Activated CD4-positive, CD25-positive, alpha-beta regulatory T cell (primary cell): ENCODE measurements at places on chromosomes 5 and 9.

GRCh38 chr9:87894998-87895625 is 12.4 kb downstream of the SPATA31E1 start:
- DNase-seq, result no peak

- DNase-seq, result no peak
Observed at GRCh38 chr5:135038813-135039270, 4.8 kb upstream of the PITX1 start.

DNA sequence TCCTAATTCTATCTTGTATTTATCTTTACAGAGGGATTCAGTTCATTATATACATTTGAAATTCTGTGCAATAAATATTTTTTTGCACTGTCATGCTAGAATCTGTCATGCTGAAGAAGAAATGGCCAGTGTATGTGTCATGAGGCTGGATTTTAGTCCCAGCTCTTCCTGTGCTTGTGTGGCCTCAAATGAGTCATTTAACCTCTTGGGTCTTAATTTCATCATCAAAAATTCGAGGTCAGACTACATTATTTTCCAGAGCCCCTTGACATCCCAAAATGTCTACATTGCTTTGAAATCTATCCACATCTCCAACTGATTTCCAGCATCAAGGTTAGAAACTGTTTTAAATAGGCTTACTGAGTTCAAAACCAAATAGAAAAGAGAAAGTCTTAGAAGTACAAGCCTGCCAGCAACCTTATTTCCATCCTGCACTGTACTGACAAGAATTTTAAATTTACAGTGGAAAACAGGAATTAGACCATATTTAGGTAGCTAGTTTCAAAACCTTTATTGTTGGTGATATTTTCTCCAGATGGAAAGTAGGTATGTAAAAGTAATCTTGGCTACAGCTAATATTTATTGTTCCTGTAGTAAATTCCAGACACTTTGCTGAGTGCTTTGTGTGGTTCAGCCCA is 96.7 kb upstream of the MAMDC2 start:
- no peak for DNase-seq

GRCh38 chr9:128523199-128523925 is 18.8 kb downstream of the GLE1 start:
- DNase-seq, result no peak

DNA sequence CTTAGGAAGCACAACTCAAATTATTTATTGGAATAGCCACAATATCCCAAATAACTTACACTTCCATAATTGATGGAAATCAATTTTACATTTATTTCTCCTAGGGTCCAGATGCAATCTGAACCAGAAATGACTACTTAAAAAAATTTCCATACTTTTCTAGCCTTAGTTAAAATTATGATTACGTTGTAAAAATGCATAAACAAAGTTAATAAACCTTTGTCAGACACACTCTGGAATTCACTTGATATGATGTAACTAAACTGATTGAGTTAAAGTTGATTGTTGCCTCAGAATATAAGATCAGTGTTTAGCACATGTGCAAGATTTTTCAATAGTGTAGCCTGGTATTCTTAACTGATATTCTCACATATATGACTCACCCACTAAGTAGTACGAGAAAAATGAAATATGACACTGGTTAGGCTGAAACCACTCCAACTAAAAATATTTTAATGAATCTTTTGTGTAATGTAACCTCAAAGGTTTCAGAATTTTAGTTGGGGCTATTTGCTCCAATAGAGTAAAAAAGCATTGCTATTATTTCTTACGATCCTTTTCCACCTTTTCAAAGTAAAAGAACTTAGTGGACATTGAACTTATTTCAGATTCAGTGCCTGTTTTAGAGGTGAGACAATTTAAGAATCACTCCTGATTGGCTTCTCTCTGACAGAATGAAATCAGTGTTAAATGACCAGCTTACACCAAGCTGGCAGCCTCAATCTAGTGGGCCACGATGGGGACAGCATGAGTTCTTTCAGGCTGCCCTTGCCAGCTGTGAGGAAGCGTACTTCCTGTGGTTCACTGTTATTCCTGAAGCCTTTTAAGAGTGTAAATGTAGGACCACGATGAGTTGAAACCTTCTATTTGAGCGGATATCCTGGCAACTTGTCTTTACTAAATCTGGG is 277.2 kb upstream of the CDH9 start:
- no peak for DNase-seq

GRCh38 chr5:77971776-77972468 is 195.8 kb upstream of the TBCA start:
- no peak for DNase-seq

GRCh38 chr5:132782101-132782500 is 5.1 kb upstream of the SEPTIN8 start:
- no peak for DNase-seq

- DNase-seq, result no peak
Observed at GRCh38 chr5:140118302-140118936, 4.5 kb downstream of the PURA start.

DNA sequence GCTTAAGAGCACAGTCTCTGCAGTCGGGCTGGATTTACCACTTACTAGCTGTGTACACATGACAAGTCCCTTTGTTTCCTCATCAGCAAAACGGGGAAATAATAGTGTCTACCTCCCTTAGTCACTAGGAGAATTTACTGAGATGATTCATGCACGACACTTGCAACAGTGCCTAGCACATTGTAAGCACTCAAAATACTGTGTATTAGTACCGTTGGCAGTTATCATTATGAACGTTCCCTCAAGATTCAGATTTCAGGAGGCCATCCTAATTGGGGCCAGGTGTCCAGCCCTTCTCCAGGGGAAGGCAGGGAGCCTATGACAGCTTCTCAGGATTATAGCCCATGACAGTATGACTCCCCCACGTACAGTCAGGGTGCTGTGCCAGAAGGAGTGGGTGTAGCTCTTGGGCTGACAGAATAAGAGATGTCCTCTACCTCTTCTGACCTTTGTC is 164.3 kb downstream of the DOCK2 start:
- DNase-seq, result no peak

DNA sequence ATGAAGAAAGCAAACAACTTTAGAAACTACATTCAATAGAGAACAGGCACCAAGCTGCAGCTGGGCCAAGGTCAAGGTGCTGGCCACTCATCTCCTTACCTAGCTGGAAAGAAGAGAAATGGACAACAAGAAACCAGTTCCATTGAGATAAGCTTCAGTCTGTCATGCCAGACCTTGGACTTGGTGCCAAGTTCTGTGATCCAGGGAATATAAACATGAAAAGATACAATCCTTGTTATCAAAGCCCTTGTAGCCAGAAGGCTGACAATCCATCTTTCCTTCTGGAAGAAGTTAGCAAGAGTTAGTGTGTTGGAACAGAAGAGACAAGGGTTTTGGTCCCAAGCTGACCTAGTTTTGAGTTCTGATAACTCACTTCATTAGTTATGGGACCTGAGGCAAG is 227.5 kb downstream of the ACTL7B start:
- DNase-seq, result no peak

GRCh38 chr5:74763504-74763903 is 3.4 kb downstream of the GFM2 start:
- DNase-seq, result no peak

- DNase-seq, result no peak
Observed at GRCh38 chr9:131623655-131624330, 78.5 kb downstream of the PRRT1B start.

DNA sequence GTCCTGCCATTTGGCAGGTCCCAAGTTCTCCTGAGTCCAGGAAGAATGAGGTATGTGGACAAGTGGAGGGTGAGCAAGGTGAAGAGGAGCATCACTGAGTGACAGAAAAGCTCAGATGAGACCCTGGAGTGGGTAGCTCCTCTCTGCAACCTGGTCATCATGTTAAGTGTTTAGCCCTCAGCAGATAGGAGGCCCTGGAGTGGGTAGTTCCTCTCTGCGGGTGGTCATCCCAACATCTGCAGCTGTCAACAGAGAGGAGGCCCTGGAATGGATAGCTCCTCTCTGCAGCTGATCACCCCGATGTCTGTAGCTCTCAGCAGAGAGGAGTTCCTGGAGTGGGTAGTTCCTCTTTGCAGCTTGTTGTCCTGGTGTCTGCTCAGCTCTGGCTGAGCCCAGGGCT is 48.4 kb downstream of the NDUFAF2 start:
- DNase-seq, result no peak

GRCh38 chr9:129556491-129557191 is 64.3 kb downstream of the C9orf50 start:
- no peak for DNase-seq

- no peak for DNase-seq
Observed at GRCh38 chr5:137310051-137310730, 188.9 kb downstream of the SPOCK1 start.
